ENCODE measurements at places on chromosomes 16 and 17.

DNA sequence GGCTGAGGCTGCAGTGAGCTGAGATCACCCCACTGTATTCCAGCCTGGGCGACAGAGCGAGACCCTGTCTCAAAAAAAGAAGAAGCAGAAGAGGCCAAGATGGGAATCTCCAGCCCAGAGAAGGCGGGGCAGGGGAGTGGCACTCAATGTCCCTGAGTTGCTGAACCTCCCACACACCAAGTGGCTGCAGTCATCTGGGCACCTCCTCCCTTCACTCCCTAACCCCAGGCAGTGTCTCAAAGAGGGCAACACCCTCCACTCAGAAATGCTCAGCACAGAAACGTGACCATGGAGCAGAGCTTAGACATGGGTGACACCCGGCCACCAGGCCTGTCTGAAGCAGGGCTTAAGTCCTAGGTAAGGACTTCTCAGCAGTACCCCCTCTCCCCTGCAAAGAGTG, 36.3 kb upstream of the BCAR1 start:
- DNase-seq: no peak

DNA sequence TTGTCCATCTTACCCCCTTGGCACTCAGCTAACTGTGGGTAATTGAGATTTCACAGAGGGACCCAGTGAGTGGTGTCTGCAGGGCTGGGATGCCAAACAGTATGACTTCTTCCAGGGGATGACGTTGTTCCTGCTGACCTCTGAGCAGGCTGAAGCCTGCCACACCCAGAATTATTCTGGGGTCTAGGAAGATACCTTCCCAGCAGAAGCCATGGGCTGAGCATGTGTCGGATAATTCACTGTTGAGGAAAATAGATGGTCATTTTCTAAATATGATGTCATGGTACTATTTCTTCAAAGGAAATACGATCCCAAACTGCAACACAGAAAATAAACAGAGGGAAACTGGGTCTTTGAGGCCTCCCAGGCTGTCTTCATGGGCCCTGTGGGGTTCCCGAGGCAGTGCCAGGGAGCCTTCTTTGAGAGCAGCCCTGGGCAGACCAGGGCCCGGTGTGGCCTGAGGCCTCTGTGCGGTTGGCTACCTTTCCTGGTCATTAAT, 17.4 kb downstream of the WNT9B start:
- DNase-seq: no peak

DNA sequence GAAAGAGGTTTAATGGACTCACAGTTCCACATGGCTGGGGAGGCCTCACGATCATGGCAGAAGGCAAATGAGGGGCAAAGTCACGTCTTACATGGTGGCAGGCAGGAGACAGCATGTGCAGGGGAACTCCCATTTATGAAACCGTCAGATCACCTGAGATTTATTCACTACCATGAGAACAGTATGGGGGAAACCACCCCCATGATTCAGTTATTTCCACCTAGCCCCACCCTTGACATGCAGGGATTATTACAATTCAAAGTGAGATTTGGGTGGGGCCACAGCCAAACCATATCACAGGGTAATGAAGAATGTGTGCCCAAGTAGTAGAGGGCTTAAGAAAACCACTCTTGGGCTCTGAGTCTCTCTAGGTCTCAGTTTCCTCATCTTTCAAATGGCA, 85.1 kb downstream of the PRKCB start:
- DNase-seq: no peak

- no peak for DNase-seq
Measured at GRCh38 chr16:55555436-55555835, 11.0 kb upstream of the CAPNS2 start.

- peak; percentile 43 for DNase-seq
Measured at GRCh38 chr17:76681222-76682137, 29.3 kb downstream of the MXRA7 start.

DNA sequence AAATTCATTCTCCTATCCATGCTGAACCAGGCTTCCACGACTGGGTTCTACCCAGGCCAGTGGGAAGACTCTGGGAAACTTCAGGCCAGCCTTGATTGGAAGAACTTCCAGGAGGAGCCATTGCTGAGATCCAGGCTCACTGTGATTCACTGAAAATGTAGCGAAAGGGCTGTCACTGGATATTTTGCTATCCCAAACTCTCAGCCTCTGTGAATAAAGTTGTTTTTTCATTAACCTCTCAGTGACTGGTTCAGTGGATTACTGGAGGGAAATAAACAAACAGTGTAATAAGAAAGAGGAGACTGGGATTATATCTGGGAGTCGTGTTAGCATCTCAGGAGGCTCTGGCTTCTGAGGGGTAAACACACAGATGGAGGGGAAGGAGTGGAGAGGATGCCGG, 3.1 kb downstream of the FOXL1 start:
- DNase-seq: no peak

GRCh38 chr17:38451030-38451839, 23.0 kb downstream of the ARHGAP23 start:
- DNase-seq: no peak

DNA sequence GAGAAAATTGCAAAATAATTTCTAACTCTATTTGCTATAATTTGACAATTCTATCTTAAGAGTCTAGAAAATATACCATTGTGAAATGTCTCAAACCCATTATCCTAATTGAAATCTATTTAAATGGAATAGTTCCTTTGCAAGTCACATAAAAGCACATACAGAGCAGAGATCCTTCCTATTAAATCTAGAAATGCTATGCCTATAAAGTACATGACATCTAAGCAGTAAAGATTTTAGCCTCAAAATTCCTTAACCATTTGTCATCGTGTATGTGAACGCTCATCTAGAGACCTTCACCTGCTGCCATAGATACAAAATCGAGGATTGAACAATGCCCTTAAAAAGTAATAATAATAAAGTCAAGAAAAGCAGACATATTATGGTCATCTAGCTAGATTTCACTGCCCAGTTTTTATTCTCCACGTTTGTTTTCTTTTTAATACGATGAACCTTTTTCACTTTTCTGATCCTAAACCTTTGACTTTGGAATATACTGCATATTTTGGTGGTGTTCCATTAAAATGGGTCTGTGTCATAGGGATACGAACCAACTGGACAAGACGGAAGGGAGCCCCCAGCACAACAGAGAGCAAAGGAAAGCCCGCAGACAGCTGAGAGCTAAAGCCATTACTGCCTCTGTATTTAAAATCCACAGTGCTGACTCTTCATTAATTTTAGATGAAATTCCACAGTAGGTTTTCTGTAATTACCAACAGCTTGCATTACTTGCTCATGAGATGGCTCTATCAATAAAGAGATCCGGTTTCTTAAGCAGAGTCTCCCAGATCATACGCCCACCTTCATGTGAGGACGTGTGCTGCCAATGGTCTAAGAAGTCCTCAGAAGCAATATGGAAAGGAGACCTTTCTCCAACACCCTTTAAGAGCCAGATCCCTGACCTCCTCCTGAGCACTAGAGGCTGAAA, 17.6 kb downstream of the TEX2 start:
- DNase-seq: no peak

DNA sequence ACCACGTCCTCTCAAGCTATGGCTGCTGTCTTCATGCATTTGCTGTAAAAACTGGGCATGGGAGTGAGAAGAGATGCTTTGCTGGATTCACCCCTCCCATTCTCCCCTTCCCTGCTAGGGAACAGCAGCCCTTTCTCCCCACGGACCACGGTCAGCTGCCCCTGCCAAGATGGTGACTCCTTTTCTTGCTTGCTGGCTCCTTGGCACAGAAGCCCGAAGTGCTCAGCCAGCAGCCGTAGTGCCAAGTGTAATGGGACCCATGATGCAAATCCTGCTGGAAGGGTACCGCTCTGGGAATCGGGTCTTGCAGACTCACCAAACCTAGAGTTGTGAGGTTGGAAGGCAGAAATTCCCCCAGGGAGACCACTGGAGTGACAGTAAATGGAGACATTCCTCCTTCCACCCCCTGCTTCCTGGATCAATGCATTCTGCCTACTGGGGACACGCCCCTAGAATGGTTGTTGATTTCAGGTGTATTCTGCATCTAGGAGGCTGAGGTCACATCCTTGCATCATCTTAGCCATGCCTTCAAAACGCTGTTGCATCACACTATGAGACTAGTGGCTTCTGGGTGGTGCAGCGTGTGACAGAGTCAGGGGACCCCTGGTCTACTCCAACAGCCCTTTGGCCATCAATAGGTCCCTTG, 63.0 kb upstream of the CBX4 start:
- DNase-seq: no peak

DNA sequence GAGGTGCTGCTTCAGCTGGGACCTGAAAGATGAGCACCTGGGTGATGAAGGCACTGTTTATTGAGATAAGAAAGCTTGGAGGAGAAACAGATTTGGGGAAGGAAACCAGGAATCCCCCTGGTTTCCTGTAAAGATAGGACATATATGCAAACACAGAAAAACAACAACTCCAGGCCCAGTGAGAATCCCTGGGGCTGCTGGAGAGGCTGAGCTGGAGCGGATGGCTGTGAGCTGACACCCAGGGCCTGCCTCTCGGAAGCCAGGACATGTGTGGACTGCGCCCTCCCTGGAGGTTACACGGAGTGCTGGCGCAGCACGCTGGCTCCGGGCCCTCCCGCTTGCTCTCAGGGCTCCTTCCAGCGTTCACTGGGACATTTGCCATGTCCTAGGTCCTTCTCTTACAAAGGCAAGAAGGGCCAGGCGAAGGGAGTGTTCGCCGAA, 57.5 kb downstream of the CYB5B start:
- DNase-seq: no peak

- DNase-seq: no peak
Measured at GRCh38 chr17:15957206-15957605, 12.3 kb downstream of the ADORA2B start.

- no peak for DNase-seq
Measured at GRCh38 chr17:74658620-74659019, 35.1 kb upstream of the CD300E start.
